CD4-positive, alpha-beta T cell treated with Interleukin-10 for 1 hour (primary cell): ENCODE measurements at places on chromosomes 4 and X.
A peak's percentile ranks its signal among the peaks of the same experiment; 100 is the strongest.

- no peak for DNase-seq
These were observed 38.1 kb downstream of the PROM1 start for GRCh38 chr4:16045687-16046086.

DNA sequence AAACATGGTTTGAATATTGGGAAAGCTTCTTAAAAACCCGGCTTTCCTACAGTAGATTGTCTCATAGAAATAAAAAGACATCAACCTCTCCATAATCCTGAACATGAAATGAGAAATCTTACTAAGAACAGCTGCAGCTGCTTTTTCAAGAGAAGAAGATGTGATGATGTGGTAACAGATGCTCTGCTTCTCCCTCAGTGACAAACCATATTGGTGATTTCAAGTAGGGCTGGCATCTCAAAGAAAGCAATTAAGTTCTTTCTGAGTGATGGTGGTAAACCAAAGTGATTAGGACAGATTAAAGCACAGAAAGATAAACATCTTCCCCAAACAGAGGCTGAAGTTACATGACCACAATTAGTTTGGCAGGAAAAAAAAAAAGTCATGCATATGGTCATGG lies 1477.7 kb downstream of the RAPGEF2 start:
- no peak for DNase-seq

GRCh38 chr4:142386856-142387255 lies 459.2 kb downstream of the INPP4B start:
- no peak for DNase-seq

GRCh38 chrX:13688958-13689740 lies at the start of gene RAB9A:
Gene RAB9A, plus strand, starts transcription at chrX:13689128. Its CDS starts 19,619 bp downstream, at chrX:13708747.
- DNase-seq = peak; percentile 82

DNA sequence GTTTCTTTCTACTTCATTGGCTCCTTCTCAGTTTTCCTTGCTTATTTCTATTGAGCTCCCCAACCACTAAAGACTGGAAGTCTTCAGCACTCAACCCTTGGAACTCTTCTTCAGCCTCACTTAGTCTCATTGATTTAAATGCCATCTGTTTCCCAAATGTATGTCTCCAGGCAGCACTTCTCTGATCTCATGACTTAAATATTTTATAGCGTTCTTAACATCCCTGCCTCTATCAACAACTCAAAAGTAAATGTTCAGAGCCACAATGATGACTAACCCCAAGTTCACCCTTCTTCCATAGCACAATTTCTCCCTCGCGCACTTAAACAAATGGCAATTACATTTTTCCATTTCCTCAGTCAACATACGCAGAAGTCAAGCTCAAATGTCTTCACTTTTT lies 1393.3 kb downstream of the ARAP2 start:
- no peak for DNase-seq

- no peak for DNase-seq
These were observed 8.5 kb downstream of the FRMD7 start for GRCh38 chrX:132119283-132119682.

DNA sequence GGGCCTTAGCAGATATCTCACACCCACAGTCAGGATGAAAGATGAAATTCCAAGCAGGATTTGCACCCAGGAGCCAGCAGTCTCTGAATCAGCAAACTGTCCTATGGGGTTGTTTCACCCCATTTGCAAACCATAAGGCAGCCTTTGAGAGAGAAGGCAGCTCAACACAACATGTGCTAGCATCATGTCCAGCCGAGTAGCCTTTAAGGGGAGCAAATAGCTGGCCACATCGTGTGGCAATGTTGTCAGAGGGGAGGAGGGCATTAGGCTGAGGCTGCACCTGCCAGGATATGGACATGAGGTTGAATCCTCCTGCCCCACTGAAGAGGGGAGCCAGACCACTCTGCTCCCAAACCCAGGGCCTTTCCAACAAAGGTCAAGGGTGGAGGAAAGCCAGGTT lies 20.6 kb upstream of the PJA1 start:
- no peak for DNase-seq

- DNase-seq = no peak
These were observed 173.7 kb downstream of the PABPC4L start for GRCh38 chr4:134027931-134028330.
